ENCODE measurements at places on chromosomes 1 and 21.

- DNase-seq = no peak
These were observed 169.8 kb downstream of the DAB1 start for GRCh38 chr1:57254022-57254421.

GRCh38 chr21:45169682-45170081, 95.3 kb downstream of the ADARB1 start:
- no peak for DNase-seq

- DNase-seq = no peak
These were observed 63.3 kb downstream of the LHX9 start for GRCh38 chr1:197980457-197980856.

DNA sequence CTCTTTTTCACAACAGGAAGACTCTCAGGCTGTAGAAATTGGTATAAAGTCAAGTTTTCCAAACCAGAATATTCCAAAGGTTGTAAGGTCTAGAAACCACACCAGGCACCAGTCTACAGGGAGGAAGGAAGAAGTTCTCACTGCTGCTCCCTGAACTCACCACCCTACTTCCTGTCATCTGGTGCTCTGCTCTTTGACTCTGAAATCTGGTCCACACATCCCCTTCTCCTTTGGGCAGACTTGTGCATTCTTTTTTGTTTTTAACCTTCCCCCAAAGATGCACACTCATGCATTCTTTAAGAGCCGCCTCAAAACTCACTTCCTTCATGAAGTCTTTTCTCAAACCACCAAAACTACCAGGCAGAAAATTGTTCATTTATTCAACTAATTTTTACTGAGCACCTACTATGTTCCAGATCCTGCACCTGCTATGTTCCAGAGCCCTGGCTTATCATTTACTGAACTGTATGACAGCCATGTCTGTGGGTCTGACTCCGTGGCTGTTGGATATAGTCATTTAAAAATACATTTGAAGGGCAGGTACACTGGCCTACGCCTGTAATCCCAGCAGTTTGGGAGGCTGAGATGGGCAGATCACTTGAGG, 30.1 kb upstream of the EPS15 start:
- no peak for DNase-seq

GRCh38 chr1:160162931-160163330, 11.5 kb downstream of the ATP1A4 start:
- DNase-seq = no peak

GRCh38 chr1:17102232-17102631, 17.0 kb downstream of the PADI2 start:
- DNase-seq = no peak

GRCh38 chr1:178536329-178536728, 23.4 kb downstream of the TEX35 start:
- DNase-seq = no peak

GRCh38 chr1:156750711-156751450, 594 bp downstream of the HDGF start:
- no peak for DNase-seq

GRCh38 chr1:153612755-153613331, at the start of gene S100A16:
Gene S100A16 (minus strand): TSS chr1:153613137. CDS start chr1:153608151, 4,986 bp downstream.
- DNase-seq = no peak

DNA sequence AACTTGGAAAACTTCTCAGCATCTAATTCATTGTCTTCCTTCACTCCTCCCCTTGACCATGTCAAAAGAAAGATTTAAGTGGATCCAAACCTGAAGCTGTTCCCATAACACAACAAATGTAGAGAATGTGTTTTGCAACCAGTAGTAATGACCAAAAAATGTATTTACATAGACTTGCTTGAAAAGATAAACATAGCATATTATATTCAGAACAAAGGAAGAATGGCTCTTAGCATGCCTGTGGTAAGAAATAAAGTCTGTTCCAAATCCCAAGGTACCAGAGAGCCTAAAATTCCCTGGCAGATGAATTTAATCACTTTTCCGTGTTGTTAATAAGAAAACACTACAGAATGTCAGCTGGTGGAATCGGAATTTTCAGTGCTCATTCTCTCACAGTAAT, 36.8 kb downstream of the FMO3 start:
- DNase-seq = no peak

DNA sequence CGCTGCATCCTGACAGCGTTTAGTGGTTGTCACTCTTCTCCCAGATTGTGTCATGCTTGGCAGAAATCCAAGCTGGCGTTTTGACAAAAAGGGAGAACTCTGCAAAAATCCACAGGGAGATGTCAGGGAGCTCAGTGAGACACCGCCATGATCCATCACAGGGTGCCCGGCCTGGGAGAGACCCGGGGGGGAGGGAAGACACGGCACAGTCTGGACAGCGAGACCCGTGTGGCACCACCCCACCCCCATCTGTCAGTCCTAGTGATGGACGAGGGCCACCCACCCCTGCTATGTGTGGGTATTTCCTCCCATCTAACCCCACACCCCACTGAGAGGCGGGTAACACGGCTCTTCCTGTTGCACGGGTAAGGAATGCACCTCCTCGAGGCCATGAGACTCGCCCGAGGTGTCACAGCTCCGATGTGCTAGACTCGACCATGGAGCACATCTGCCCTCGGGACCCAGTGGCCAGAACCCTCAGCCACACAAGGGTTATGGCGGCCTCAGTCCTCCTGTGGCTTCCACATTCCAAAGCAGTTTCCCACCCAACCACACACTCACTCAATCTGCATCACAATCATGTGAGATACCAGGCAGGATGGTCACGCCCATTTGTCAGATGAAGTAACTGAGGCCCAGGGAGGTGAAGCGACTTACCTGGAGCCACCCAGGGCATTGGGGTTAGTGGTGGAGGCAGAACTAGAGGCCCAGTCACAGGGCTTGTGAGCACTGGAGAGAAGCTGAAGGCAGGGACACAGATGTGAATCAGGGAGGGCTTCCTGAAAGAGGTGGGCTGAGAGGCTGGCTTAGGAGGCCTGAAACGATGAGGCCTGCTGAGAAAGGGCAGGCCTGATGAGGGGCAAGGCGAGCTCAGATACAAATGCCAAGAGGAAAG, 688.5 kb downstream of the MATN1 start:
- no peak for DNase-seq

- DNase-seq = no peak
These were observed 302.4 kb downstream of the PTGER3 start for GRCh38 chr1:70745199-70745598.

DNA sequence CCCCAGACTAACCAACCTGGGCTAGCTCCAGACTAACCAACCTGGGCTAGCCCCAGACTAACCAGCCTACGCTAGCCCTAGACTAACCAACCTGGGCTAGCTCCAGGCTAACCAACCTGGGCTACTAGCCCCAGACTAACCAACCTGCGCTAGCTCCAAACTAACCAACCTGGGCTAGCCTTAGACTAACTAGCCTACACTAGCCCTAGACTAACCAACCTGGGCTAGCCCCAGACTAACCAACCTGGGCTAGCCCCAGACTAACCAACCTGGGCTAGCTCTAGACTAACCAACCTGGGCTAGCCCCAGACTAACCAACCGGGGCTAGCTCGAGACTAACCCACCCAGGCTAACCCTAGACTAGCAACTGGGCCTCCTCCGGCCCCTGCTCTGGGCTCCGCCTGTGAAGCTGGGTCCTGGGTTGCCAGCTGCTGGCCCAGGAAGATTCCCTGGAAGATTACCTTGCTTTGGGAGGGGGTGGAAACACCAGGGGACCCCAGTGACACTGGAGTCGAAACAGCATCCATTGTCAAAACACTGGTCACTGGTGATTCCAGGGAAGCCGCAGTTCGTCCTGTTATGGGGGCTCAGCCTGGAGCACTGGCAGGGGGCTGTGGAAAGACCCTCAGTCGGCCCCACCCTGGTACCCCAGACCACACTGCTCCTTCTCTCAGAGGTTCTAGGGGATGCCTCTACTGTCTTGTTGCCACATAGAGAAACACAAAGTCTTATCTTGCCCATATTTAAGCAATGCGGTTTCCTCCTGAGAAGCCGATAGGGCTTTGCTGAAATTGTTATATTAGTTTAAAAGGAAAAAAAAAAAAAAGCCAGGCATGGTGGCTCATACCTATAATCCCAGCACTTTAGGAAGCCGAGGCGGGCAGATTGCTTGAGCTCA, 1.1 kb downstream of the TFF2 start:
- DNase-seq = no peak

GRCh38 chr1:65694126-65694525, 98.6 kb upstream of the PDE4B start:
- DNase-seq = no peak

GRCh38 chr1:190320952-190321351, 156.7 kb downstream of the BRINP3 start:
- DNase-seq = no peak

DNA sequence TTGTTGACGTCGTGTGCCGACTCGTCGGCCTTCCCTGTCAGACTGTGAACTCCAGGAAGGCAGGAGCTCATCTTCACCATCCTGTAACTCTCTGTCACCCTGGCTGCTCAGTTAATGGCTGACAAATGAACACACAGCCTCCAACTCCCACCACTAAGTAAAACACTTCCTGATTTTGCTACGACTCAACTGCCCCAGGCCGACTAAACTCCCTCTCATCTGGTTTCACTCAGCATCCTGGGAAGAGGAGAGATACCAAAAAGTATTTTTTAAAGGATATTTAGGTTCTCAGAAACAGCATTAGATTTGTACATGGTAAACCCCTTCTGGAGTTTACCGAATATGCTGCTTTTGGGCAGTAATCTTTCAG, 18.2 kb upstream of the LHX4 start:
- DNase-seq = no peak

- DNase-seq = no peak
These were observed 12.2 kb upstream of the ARHGEF10L start for GRCh38 chr1:17527036-17527914.

DNA sequence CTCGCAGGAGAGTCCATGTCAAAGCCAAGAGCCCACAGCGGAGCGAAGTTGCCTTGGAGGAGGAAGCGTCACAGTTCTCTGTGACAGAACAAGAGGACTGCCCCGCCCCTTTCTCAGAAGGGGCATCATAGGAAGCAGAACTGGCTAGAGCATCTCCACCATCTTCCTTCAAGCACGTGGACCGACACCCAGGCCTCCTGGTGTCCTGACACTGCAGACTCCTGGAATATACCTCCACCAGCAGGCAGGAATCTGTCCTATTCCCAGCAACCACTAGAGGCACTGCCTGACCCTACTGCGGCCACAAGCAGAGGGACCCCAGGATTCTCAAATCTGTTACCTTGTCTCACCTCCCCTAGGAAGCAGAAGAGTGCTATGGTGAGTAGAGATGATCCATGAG, 37.8 kb downstream of the GPA33 start:
- DNase-seq = no peak

DNA sequence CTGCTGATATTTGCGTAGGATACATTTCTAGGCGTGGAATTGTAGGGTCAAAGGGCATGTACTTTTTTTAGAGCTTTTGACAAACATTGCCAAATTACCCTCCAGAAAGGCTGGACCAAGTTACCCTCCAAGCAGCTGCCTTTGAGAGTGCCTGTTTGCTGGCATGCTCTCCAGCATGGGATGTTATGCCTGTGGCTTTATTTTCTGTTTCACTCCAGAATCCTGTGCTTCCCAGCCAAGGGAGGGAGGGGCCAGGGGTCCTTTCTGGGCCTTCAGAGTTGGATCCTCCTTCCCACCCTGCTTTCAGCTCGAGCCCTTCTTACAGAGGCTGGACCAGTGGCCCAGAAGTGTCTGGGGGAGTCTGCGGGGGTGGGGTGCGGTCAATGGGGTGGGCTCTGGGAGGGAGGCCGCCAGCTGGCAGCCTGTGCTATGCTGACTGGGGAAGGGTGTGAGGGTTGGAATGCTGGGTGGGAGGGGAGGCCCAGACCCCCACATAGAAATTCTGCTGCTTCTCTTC, 81.2 kb downstream of the EPHB2 start:
- DNase-seq = no peak

GRCh38 chr1:31445951-31446350, 32.9 kb downstream of the SERINC2 start:
- no peak for DNase-seq

- no peak for DNase-seq
These were observed 16.8 kb downstream of the GNG12 start for GRCh38 chr1:67816506-67816905.

DNA sequence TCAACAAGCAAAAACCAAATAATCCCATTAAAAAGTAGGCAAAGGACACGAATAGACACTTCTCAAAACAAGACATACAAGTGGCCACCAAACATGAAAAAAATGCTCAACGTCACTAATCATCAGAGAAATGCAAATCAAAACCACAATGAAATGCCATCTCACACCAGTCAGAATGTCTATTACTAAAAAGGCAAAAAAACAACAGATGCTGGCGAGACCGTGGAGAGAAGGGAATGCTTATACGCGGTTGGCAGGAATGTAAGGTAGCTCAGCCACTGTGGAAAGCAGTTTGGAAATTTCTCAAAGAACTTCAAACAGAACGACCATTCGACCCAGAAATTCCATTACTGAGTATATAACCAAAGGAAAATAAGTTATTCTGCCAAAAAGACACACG, 145.1 kb upstream of the EDN2 start:
- no peak for DNase-seq
